ENCODE measurements at places on chromosomes 4 and X.

DNA sequence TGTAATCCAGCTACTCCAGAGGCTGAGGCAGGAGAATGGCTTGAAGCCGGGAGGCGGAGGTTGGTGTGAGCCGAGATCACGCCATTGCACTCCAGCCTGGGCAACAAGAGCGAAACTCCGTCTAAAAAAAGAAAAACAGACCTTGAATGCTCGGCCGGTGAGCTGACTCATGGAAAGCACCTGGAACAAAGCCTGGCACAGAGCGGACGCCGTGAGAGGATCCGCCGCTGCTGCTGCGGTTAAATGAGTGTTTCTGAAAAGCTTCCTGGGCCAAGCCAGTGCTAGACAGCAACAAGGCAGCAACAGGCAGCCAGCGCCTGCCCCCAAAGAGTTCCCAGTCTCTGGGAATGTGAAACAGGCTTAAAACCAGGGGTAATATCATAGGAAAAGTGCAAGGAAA lies 186.4 kb downstream of the AFAP1 start:
- DNase-seq: no peak

GRCh38 chrX:34790026-34790425 lies 132.9 kb upstream of the TMEM47 start:
- no peak for DNase-seq

DNA sequence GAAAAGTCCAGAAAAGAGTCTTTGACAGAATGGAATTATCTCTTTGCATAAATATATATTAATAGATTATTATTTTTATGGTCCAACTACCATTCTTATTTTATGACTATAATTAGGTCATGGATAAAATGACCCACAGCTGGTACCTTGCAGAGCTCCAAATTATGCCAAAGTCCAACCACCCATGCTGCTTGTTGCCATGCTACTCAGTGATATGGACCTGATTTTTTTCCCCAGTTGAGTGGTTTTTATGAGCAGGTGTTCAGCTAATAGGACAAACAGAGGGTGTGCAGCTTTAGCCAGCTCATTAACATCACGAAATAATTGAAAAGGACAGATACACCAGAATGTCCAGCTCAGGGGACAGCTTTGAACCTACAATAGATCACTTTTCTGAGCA lies 9.7 kb downstream of the HOPX start:
- no peak for DNase-seq

DNA sequence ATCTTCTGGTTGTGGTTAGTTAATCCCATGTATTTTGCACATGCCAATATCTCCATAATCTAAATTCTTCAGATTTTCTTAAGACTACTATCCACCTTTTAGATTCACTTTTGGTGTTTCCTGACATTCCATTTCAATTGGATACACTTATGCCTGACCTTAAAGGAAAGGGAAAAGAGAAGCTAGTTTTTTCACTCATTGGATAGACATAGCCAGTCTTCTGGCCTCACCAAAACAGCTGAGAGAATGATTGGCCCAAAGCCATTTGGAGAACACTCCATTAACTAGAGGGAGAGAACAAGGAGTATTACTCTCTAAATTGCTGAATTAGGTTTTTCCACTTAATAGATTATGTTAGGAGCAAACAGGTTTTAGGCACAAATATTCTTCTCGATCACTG lies 4.0 kb downstream of the PRPS1 start:
- no peak for DNase-seq

DNA sequence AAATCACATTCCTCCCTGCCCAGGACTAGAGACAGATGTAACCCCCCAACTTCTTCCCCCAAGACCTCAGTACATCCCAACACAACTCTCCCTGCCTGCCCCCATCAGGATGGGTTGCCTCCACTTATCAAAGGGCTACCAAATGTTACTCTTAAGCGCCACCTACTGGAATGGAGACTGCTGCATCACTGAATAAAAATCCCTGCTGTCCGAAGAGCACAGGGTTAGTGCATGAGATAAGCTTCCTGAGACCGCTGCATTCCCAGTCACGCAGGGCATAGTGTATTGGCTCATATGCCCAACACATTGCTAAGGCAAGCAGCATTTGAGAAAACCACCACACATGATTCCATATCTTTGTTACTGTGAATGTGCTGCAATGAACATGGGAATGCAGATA lies 544.5 kb downstream of the PPP4R3C start:
- no peak for DNase-seq
